ENCODE measurements at places on chromosomes 7 and 10. TPM values are rescaled to one million over a fixed set of nuclear protein-coding genes. Genes with fewer than 3 reads are reported as not detected.

The MTPN gene
- 198 TPM for total RNA-seq

The CFAP43 gene
- 0.06 TPM for total RNA-seq

The MYH16 gene
- total RNA-seq: not detected

The OR2A5 gene
- total RNA-seq: not detected

The FBXL13 gene
- total RNA-seq: 0.63 TPM

The CCL24 gene
- not detected for total RNA-seq

The UROS gene
- 93.6 TPM for total RNA-seq

DNA sequence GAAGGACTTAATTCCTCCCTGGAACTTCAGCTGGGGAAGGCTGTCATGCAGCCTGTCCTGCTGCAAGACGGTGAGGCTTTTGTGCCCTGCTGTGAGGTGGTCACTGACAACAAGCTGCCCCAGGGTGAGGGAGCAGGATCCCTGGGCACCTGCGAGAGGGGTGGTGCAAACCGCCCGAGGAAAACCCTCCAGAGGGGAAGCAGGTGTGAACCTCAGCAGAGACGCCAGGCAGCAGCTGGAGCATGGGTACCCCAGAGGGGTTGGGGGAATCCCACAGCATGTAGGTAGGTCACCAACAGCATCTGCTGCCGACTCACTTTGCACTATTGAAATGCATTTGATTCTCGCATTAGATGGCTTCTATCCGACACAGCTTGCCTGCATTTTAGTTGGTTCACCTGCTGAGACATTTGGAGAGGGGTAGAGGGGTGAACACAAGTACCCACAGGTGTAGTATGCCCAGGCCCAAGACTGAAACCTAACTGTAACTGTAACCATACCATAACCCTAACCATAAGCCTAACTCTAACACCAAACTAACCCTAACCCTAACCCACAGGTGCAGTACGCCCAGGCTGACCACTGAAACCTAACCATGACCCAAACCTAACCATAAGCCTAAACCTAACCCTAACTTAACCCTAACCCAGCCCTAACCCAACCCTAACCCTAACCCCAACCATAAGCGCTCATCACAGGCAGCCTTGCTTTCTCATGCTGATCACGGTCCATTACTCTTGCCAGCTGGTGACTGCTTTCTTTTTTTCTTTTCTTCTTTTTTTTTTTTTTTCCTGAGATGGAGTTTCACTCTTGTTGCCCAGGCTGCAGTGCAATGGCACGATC, 85.9 kb downstream of the ELFN1 start:
- DNase-seq: no peak

DNA sequence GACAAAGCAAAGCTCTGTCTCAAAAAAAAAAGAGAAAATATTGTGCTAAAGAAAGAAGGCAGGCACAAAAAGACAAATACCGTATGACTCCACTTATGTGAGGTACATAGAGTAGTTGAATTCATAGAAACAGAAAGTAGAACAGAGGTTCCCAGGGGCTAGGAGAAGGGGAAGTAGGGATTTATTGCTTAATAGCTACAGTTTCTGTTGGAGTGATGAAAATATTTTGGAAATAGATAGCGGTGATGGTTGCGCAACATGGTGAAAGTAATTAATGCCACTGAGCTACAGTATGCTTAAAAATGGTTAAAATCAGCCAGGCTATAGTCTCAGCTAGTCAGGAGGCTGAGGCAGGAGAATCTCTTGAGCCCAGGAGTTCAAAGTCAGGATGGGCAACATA, 18.5 kb upstream of the NPFFR1 start:
- peak; percentile 22 for DNase-seq

GRCh38 chr10:73448384-73448783, 15.0 kb upstream of the MSS51 start:
- no peak for DNase-seq

GRCh38 chr7:158140538-158141220, 446.9 kb downstream of the PTPRN2 start:
- no peak for DNase-seq

- DNase-seq: no peak
These were observed 251.9 kb downstream of the GLRX3 start for GRCh38 chr10:130387936-130388580.

DNA sequence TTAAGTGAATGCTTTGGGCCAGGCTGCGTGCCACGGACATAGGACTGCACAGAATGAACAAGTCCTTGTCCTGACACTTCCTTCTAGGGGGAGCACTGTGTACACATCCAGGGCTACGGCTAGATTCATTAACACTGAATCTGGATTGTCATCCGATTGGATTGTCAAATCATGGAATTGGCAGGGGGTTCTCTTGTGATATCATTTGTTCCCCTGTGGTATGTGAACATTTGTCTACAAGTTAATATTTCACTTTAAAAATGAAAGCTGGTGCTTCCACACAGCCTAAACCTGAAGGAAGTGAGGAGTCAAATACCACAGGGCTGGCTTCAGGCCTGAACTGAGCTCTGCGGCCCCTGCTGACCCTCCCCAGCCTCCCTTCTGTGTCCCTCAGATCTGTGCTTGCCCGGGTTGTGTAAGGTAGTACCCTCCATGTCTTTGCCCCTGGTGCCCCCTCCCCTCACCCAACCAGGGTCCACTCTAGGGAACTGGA, 75.6 kb downstream of the SNX10 start:
- no peak for DNase-seq

GRCh38 chr10:68296843-68297663, 34.8 kb upstream of the HNRNPH3 start:
- DNase-seq: no peak

DNA sequence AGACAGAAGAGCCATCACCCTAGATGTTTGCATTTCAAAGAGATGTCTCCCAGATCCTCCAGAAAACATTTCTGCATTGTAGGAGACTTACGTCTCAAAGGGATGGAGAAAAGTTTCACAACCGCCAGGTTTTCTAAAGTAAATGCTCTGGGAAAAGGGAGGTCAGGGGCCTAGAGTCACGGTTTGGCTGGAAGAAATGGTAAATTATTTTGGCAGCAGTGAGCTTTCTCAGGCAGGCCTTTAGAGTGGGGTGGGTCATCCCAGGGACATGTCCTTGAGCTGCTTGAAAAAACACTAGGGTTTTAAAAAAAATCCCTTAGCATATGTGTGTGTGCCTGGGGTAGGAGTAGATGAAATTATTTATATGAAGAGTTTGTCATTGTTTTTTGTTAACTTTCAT, 728.8 kb downstream of the TYW1 start:
- no peak for DNase-seq
